ENCODE measurements at places on chromosomes 6 and 20.

- DNase-seq: no peak
Observed at GRCh38 chr20:48774696-48775095, 53.1 kb downstream of the PREX1 start.

DNA sequence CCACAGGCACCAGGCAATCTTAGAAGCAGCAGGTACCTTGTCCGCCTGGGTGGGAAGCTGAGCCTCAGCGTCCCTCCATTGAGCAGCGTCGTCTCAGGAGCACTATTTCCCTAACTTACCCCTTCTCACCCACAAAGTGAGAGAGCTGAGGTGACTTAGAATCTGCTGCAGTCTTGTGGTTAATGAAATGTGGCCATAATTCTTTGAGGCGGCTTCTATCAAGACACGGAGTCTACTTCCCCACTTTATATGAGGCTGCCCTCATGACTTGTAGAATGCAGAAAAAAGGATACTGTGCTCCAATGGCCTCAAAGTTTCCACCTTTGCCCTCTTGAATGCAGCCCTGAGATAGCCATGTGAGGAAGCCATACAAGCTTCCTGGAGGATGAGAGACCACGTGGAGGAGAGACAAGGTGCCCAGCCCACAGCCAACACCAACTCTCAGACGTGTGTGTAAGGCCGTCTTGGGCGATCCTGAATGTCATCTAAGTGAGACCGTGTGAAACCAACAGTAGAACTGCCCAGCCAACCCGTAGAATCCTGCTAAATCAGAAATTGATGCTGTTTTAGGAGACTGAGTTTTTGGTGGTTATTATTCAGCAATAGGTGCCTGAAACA is 9.1 kb upstream of the TAGAP start:
- no peak for DNase-seq

DNA sequence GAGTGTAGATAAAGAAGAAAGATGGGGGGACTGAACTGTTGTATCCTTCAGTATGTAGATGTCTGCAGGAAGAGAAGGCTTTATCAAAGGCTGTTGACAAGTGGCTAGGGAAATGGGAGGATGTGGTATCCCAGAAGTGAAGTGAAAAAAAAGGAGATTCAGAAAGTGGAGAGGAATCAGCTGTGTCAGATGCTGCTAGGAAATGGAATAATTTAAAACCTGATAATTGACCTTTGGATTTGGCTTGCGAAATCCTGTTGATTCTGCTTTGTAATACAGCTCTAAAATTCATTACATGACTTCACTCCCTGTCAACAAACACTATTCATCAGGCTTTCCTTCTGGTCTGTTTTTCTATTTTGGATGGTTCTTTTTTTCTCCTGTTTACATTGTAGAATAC is 41.7 kb downstream of the PHF3 start:
- no peak for DNase-seq

GRCh38 chr6:100116411-100117194 is 122.6 kb upstream of the MCHR2 start:
- DNase-seq: no peak

GRCh38 chr6:34201455-34202107 is 35.1 kb upstream of the HMGA1 start:
- DNase-seq: no peak

- DNase-seq: no peak
Observed at GRCh38 chr20:9838378-9839295, at the start of gene PAK5. Gene PAK5 (minus strand): TSS chr20:9839076. CDS start chr20:9644328, 194,748 bp downstream.

DNA sequence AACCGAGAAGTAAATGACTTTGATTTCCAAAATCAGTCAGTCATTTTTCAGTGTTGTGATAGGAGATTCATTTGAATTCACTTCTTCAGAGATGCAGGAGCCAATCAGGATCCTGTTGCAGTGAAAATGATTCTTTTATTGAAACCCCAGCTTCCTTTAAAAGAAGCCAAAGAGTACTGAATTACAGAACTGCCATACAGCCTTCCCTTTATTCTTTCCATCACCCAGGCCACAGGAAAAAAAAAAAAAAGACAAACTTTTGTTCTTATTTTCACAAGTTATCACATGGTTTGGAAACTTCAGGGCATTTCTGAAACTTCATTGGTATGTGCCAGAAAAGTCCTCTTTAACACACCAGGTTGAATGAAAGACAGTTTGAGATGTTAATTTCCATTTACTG is 1.8 kb upstream of the CARMIL1 start:
- no peak for DNase-seq

GRCh38 chr20:48825566-48825920 is 2.3 kb downstream of the PREX1 start:
- no peak for DNase-seq

DNA sequence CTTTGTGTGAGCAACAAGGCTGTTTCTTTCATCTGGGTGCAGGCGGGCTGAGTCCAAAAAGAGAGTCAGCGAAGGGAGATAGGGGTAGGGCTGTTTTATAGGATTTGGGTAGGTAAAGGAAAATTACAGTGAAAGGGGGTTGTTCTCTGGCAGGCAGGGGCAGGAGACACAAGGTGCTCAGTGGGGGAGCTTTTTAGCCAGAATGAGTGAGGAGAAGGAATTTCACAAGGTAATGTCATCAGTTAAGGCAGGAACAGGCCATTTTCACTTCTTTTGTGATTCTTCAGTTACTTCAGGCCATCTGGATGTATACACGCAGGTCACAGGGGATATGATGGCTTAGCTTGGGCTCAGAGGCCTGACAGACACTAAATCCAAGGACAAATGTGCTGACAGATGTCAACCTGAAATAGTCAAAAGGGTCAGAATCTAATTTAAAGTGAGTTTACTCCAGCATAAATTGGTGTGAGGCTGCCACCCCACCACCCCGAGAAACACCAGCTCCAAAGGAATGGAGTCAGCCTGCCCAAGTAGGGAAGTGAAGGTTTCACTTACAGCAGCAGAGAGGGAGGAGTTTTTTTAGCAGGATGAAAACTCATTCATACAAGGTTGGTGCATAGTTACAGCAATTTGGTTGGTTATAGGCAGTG is 560.0 kb upstream of the CDH4 start:
- no peak for DNase-seq

DNA sequence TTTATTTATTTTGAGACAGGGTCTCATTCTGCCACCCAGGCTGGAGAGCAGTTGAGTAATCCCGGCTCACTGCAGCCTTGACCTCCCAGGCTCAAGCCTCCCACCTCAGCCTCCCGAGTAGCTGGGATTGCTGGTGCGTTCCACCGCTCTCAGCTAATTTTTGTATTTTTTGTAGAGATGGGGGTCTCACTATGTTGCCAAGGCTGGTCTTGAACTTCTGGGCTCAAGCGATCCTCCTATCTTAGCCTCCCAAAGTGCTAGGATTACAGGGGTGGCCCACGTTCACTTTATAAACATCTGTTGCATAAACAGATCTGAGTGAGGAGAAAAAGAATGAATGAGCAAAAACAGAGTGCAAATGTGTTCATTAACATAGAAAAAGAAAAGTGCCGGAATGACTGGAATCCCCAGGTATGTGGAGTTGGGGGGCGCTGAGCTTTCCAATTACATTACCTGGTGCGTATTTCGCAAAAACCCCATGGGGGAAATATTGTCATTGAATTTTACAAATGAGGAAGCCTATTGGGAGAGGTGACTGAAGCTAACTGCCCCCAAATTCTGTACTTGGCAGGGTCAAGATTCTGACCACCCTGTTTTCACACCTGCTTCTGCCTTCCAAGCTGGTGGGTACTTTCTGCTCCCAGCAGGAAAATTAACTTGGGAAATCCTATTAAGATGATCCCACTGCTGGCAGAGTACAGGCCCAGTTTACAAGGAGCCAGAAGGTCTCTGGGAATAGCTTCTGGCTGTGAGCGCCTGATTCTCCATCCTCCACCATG is 207.7 kb upstream of the JARID2 start:
- no peak for DNase-seq

DNA sequence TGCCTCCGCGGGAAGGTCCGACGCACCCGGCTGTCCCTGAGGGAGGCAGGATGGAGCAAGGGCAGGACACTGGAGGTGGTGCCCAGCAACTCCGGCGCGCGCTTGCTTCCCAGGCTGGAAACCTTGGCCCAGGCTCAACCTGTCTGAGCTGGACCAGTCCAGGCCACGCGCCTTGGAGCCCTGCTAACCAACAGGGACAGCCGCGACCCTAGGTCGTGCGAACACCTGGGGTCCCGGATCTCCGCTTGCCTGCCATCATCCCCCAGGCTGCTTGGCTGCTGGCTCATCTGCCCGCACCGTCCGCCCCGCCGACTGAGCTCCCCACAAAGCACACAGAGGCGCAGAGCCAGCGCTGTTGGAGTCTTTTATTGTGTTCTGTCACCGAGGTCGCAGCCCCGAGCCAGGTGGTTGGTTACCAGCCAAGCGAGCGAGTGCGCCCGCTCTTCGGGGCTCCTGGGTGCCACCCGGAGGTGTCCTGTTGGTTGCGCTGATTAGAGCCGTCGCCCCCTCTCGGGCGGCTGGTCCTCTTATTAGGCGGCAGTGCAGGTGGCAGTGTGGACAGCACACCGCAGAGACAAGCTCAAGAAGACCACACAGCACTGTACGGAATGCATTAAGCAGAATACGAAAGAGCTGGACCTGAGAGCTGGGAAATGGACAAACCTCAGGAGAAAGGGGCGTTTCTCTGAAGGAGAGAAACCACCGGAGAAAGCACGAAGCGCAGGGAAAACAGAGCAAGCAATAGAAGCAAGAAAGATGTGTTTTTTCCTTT is 3.8 kb downstream of the COL12A1 start:
- DNase-seq: no peak

DNA sequence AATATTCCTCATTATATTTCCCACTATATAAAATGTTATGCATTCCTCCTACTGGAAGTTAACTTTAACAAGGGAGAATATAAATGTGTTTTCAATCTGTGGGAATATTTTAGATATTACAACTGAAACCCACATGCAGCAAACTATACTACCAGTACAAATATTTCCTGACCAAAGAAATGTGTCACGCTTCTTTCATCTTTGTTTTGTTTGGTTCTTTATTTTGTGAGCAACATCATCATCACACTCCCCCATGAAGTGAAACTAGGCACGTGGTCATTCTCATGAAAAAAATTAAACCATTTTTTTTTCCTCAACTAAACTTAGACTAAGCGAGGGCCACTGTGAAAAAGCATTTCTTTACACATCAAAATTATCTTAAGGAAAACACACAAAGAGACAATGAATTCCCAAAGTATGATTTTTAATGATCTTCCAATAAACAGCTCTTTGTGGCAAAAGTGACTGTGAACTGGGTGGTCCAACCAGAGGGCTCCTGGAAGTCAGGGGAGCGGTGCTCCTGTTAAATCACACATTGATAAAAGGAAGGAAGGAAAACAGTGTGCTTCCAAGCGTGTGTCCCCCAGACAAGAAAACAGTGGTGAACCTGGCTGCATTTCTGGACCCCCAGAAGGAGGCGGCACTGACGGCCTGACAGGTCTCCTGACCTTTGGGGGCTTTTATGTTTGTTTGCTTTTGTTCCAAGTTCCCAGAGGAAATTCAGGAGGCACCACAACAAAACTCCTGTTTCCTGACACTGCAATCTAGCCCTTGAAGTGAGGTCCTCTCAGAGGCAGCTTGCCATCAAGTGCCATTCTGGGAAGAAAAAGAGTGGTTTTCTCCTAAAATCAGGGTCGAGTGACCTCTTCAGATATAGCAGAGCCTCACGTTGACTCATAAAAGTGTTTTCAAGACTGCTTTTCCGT is 166.8 kb upstream of the FOXQ1 start:
- DNase-seq: no peak

GRCh38 chr6:46684771-46685170 is 2.9 kb upstream of the TDRD6 start:
- no peak for DNase-seq

DNA sequence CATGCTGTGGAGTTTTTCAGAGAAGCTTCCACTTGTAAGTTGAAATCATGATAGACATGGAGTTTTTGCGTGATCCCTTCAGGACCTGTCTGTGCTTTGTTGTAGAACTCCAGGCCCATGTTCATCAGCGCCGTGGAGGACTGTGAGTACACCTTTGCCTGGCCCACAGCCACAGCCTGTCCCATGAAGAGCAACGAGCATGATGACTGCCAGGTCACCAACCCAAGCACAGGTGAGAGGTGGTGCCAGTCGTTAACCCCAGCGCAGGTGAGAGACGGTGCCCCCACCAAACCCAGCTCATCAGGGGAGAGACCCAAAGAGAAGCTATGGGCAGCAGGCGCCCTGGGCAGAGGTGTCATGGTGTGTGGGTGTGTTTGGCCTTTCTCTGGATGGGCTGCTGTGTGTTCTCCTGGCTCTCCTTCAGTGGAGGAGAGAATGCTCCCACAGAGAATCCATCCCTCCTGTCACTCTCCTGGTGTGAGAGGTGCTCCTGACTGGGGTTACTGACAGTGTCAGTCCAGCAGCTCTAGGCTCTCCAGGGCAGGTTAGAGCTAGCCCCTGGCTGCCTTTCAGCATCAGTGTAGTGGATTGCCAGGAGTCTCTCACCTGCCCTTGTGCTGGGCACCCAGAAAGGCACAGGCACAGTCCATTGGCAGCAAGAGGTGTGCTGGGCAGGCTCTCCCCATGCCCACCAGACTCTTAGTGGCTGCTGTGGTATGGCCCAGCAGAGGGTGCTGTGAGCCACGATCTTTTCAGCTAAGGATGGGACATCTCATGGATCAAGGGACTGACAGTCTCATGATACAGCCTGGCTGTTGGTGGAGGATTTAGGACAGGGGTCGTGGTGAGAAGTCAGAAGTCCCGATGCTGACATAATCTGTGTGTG is 49.6 kb upstream of the SLC22A1 start:
- DNase-seq: no peak

DNA sequence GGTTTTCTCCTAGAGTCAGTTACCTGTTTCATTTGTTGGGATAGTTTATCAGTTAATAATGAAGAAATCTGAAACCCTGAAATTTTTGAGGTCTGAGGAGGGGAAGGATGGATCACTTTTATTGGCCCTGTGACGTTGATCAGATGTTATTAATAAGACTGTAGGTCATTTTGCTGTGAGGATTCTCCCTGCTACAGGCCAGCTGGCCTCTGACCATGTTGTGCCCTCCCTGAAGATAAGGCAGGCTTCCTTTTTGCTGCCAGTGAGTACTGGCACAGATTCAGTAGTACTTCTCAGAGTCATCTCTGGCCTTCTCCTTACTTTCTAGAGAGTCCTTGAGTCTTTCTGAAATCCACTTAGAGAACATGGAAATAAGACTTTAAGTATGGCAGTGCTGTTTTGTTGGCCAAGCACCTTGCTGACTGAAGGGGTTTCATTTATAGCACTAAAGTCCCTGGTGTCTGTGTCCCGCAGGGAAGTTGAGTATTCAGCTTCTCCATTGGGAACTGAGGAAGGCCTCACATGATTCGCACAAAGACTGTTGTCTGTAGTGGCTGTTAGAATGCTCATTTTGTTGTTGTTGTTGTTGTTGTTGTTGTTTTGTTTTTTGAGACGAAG is 202.6 kb downstream of the DTNBP1 start:
- no peak for DNase-seq

Data from thymus (tissue), 14 donors.